Colonic mucosa (tissue), 4 donors: ENCODE measurements at places on chromosomes 4 and X.

DNA sequence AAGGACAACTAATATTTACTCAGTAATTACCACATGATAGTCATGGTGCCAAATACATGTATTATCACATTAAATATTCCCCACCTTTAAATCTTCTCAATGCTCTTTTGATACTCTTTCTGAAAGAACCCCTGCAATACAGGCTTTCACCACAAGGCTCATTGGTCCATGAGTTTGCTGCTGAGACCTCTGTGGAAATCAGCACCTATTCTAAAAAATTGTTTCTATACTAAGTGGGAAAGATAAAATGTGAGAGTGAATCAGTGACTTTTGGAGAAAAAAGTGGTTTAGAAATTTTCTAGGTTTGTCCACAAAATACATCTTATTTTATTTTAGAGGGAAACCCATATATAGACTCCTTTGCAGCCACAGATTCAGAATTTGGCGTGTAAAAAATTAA is 257.3 kb downstream of the ZIC3 start:
- H3K4me3 ChIP-seq, result no peak overlapping the region
- no peaks in the 10 kb centered on the region for H3K27me3 ChIP-seq
- no peak for DNase-seq

- peak overlapping the region; percentile 97 for H3K27ac ChIP-seq
- no peaks in the 10 kb centered on the region for H3K36me3 ChIP-seq
- H3K4me1 ChIP-seq, result no peaks in the 10 kb centered on the region
- DNase-seq, result no peak
These were observed 697 bp downstream of the CEP135 start for GRCh38 chr4:55949482-55949802.

- H3K4me3 ChIP-seq, result peak within 1 kb of the TSS; percentile 50
- no peaks in the 10 kb centered on the region for H3K27me3 ChIP-seq
- no peaks in the 10 kb centered on the region for H3K4me1 ChIP-seq
- DNase-seq, result peak; percentile 75
- no peaks in the 10 kb centered on the region for H3K36me3 ChIP-seq
These were observed at the start of gene FGD1 for GRCh38 chrX:54495814-54496516. FGD1 (minus strand) TSS chrX:54496234; CDS start chrX:54495432, 802 bp downstream.

GRCh38 chrX:129637217-129638109 is 17.3 kb downstream of the APLN start:
- no peak overlapping the region for H3K27ac ChIP-seq
- no peak overlapping the region for H3K4me3 ChIP-seq
- no peaks in the 10 kb centered on the region for H3K27me3 ChIP-seq
- peak; percentile 83 for DNase-seq
- no peaks in the 10 kb centered on the region for H3K36me3 ChIP-seq

DNA sequence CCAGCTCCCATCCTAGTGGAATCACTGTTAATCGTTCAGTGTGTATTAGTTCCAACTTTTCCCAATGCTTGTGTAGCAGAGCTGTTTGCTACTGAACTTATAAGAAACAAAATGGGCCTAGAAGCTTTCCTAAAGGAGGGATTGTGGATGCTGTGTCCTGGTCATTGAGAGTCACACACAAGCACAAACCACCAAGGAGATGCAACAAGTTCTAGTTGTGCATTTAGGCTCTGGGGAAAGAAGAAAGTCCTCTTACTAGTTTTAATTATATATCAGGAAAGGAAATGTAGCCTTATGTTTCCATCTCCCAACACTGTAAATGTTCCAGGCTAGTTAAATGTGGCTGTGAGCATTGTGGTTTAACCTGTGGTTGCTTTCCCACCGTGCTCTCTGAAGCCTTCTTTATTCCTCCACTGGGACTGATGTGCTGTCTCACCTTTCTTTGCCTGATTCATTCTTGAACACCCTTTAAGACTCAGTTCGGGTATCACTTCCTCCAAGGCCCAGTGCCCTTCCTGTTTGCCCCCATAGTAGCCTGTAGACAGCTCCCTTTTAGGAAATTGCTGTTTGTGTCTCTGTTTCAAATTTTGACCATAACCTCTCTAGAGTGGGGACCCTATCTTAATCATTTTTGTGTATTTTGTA is 34.3 kb downstream of the ATP10D start:
- no peaks in the 10 kb centered on the region for H3K27me3 ChIP-seq
- no peaks in the 10 kb centered on the region for H3K4me1 ChIP-seq
- DNase-seq, result no peak

DNA sequence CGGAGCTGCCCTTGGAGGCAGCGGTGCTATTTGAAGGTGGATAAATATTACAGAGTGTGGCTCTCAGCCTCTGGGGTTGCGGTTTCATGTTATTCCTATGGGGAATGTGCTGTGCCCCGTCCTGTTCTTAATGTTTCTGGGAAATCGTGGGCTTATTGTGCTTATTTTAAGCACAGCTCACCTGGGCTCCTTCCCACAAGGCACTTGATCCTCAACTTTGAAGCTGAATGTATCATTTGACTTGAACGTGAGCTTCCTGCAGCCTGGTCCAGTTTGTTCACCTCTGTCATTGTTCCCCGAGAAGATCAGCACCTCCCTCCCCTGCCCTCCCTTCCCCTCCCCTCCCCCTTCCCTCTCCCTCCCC is 3.9 kb downstream of the SORCS2 start:
- DNase-seq, result no peak
- no peak overlapping the region for H3K4me3 ChIP-seq
- H3K27me3 ChIP-seq, result peaks cover 13% of the 10 kb centered on the region
- H3K4me1 ChIP-seq, result no peaks in the 10 kb centered on the region
- no peak overlapping the region for H3K27ac ChIP-seq

GRCh38 chr4:14920759-14921320 is 81.4 kb upstream of the CPEB2 start:
- H3K4me1 ChIP-seq, result no peaks in the 10 kb centered on the region
- no peak overlapping the region for H3K27ac ChIP-seq

- no peak overlapping the region for H3K4me3 ChIP-seq
- DNase-seq, result no peak
- no peak overlapping the region for H3K27ac ChIP-seq
- no peaks in the 10 kb centered on the region for H3K27me3 ChIP-seq
- no peaks in the 10 kb centered on the region for H3K4me1 ChIP-seq
These were observed 110.7 kb upstream of the IGSF1 start for GRCh38 chrX:131399678-131400428.

- no peak overlapping the region for H3K4me3 ChIP-seq
- H3K27ac ChIP-seq, result no peak overlapping the region
- no peaks in the 10 kb centered on the region for H3K27me3 ChIP-seq
- no peaks in the 10 kb centered on the region for H3K4me1 ChIP-seq
- no peak for DNase-seq
These were observed 32.2 kb downstream of the FNIP2 start for GRCh38 chr4:158801066-158801465.

GRCh38 chr4:139329665-139330200 is 27.5 kb upstream of the NDUFC1 start:
- H3K27ac ChIP-seq, result no peak overlapping the region
- no peaks in the 10 kb centered on the region for H3K27me3 ChIP-seq
- no peak overlapping the region for H3K4me3 ChIP-seq
- H3K4me1 ChIP-seq, result no peaks in the 10 kb centered on the region

DNA sequence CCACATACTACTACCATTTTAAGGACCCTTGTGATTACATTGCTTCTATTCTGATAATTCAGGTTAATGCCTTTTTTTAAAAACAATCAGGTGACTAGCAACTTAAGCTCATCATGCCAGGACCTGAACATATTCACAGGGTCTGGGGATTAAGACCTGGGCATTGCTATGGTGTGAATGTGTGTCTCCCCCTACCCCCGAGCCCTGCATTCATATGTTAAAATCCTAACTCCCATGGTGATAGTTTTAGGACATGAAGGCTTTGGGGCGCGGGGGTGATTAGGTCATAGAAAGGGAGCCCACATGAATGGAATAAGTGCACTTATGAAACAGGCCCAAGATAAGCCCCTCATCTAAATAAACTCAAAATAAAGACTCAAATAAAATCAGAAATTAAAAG is 734.4 kb upstream of the PABPC4L start:
- DNase-seq, result no peak
- H3K27me3 ChIP-seq, result no peaks in the 10 kb centered on the region
- H3K27ac ChIP-seq, result no peak overlapping the region
- no peaks in the 10 kb centered on the region for H3K36me3 ChIP-seq

- H3K36me3 ChIP-seq, result no peaks in the 10 kb centered on the region
- H3K4me3 ChIP-seq, result no peak overlapping the region
- no peak for DNase-seq
- no peaks in the 10 kb centered on the region for H3K27me3 ChIP-seq
- H3K4me1 ChIP-seq, result no peaks in the 10 kb centered on the region
These were observed 48.2 kb downstream of the RBM47 start for GRCh38 chr4:40581254-40582140.

DNA sequence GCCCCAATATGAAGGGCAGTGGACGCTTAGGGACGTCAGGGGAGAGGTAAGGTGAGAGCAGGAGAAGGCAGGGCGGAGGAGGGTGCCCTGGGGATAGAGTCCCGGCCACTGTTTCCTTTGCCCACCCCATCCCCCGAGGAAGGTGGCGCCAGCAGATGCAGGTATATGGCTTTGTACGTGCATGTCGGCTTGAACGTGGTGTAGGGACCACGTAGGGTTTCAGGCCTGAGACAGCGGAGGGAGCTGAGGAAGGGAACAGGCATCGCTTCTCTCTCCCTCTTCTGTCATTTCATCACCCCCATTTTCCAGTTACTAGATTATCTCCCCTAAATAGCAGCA is 97.9 kb downstream of the PHKA2 start:
- peak overlapping the region; percentile 53 for H3K27ac ChIP-seq
- DNase-seq, result no peak
- peak overlapping the region; percentile 21 for H3K4me3 ChIP-seq
- no peaks in the 10 kb centered on the region for H3K27me3 ChIP-seq
- no peaks in the 10 kb centered on the region for H3K36me3 ChIP-seq

- H3K4me3 ChIP-seq, result no peak overlapping the region
- DNase-seq, result no peak
- no peaks in the 10 kb centered on the region for H3K27me3 ChIP-seq
These were observed 451.5 kb downstream of the UBE2NL start for GRCh38 chrX:144335402-144335801.

- H3K4me1 ChIP-seq, result no peaks in the 10 kb centered on the region
- no peak overlapping the region for H3K4me3 ChIP-seq
- no peaks in the 10 kb centered on the region for H3K27me3 ChIP-seq
- H3K36me3 ChIP-seq, result no peaks in the 10 kb centered on the region
These were observed 180.8 kb downstream of the VEGFC start for GRCh38 chr4:176611951-176612350.

DNA sequence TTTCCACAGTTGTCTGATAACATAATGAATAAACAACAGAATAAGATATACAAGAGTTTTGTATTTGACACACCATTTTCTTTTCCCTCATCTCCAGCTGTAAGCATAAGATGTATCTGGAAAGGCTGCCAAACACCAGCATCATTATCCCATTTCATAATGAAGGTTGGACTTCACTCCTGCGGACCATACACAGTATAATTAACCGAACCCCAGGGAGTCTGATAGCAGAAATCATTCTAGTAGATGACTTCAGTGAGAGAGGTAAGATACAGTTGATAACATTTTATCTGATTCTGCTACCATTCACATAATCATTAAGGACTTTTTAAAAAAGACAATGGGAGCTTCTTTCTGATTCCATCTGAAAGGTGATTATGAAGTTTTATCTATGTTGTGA is 535.2 kb downstream of the GALNTL6 start:
- H3K36me3 ChIP-seq, result no peaks in the 10 kb centered on the region
- H3K4me1 ChIP-seq, result no peaks in the 10 kb centered on the region
- H3K27ac ChIP-seq, result no peak overlapping the region
- H3K27me3 ChIP-seq, result no peaks in the 10 kb centered on the region
- DNase-seq, result no peak

GRCh38 chrX:150955590-150955989 is 27.5 kb upstream of the HMGB3 start:
- no peaks in the 10 kb centered on the region for H3K27me3 ChIP-seq
- no peaks in the 10 kb centered on the region for H3K4me1 ChIP-seq
- no peaks in the 10 kb centered on the region for H3K36me3 ChIP-seq
- no peak overlapping the region for H3K27ac ChIP-seq

DNA sequence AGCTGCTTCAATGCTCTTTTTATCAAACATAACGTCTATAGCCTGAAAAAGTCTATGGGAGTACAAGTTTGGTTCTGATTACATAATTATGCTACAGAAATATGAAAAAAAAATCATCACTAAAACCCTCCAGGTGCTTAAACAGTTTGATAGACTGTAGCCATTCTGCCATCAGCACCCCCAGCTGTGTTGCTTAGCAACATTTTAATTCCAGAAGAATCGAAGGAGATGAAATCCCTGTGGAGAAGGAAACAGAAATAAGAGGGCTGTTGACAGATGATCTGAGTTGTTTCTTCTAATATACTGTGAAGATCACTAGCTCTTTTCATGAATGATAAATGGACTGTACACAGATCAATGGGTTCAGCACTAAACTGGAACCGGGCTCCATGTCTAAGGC is 402.8 kb downstream of the AFF2 start:
- no peak for DNase-seq
- H3K27me3 ChIP-seq, result no peaks in the 10 kb centered on the region
- H3K27ac ChIP-seq, result no peak overlapping the region
- H3K4me1 ChIP-seq, result no peaks in the 10 kb centered on the region
- H3K4me3 ChIP-seq, result no peak overlapping the region
- no peaks in the 10 kb centered on the region for H3K36me3 ChIP-seq

DNA sequence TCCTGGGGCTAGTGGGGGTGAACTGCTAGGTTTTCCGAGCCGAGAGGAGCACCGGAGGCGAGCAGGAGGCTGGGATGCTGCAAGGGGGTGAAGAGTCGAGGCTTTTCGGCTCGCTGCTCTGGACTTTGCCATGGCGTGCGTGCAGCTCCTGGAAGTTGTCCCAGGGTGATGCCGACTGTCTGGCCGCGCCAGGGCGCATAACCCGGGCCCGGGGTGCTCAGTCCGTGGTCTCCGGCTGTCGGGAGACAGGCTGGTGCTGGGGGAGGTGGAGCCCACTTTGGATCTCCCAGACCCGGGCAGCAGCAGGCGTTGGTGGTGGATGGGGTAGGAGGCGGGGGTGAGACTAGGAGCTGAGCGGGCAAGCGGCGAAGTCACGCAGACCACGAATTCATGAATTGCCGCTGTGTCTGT is 793 bp downstream of the GRIA3 start:
- H3K36me3 ChIP-seq, result no peaks in the 10 kb centered on the region
- H3K27ac ChIP-seq, result no peak overlapping the region
- H3K4me1 ChIP-seq, result no peaks in the 10 kb centered on the region
- H3K27me3 ChIP-seq, result peaks cover 4% of the 10 kb centered on the region
- DNase-seq, result peak; percentile 16

- H3K27me3 ChIP-seq, result no peaks in the 10 kb centered on the region
- H3K27ac ChIP-seq, result no peak overlapping the region
- no peaks in the 10 kb centered on the region for H3K36me3 ChIP-seq
- DNase-seq, result no peak
- H3K4me3 ChIP-seq, result no peak overlapping the region
These were observed 17.0 kb upstream of the HTRA3 start for GRCh38 chr4:8252301-8253173.

DNA sequence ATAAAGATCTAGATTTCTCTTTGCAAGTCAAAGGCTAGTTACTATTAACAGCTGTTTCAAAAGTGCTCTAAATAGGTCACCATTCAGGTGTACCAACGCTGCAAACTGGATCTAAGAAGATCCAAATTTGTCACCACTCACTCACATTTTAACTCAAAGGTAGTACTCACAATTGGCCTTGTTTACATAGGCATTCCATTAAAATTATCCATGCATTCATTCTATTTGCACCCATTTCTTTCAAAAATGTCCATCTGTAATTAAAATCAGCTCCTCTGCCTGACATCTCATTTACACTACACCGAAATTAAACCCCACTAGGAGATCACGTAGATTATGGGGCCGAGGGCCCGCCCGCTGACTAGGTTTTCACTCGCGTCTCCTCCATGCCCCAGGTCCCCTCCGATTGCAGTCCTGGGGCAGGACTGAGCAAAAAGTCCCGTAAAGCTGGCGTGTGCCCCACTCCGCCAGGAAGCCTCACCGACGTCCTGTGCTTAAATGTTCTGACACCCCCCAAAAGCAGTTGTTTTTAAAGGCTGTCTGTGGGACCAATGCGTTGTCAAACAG is 1.3 kb upstream of the ING2 start:
- peak overlapping the region; percentile 97 for H3K4me3 ChIP-seq
- H3K27ac ChIP-seq, result peak overlapping the region; percentile 96
- DNase-seq, result no peak
